ENCODE measurements at places on chromosomes 5 and 9.

- DNase-seq = no peak
These were observed 15.2 kb downstream of the TMEM171 start for GRCh38 chr5:73135429-73136054.

GRCh38 chr9:81825846-81826516 lies 102.2 kb upstream of the SPATA31D4 start:
- DNase-seq = no peak

GRCh38 chr5:169954786-169955185 lies 25.5 kb downstream of the INSYN2B start:
- DNase-seq = no peak

GRCh38 chr5:37823433-37824152 lies 16.2 kb downstream of the GDNF start:
- DNase-seq = no peak

- DNase-seq = no peak
These were observed 93.7 kb upstream of the DAB2 start for GRCh38 chr5:39518516-39518915.
